Hematopoietic multipotent progenitor cell (in vitro differentiated cells): ENCODE measurements at places on chromosomes 12 and 14. TPM values are rescaled to one million over a fixed set of nuclear protein-coding genes. Genes with fewer than 3 reads are reported as not detected.

- no peak for DNase-seq
Observed at GRCh38 chr12:14057895-14058294, 76.5 kb upstream of the GRIN2B start.

FOXN3 gene
- 84.0 TPM for total RNA-seq

AHSA1 gene
- 61.9 TPM for total RNA-seq

GRCh38 chr14:97290977-97291376 is 493.8 kb downstream of the VRK1 start:
- DNase-seq = peak; percentile 20

- no peak for DNase-seq
Observed at GRCh38 chr12:89709995-89710872, 1.6 kb upstream of the ATP2B1 start.

DNA sequence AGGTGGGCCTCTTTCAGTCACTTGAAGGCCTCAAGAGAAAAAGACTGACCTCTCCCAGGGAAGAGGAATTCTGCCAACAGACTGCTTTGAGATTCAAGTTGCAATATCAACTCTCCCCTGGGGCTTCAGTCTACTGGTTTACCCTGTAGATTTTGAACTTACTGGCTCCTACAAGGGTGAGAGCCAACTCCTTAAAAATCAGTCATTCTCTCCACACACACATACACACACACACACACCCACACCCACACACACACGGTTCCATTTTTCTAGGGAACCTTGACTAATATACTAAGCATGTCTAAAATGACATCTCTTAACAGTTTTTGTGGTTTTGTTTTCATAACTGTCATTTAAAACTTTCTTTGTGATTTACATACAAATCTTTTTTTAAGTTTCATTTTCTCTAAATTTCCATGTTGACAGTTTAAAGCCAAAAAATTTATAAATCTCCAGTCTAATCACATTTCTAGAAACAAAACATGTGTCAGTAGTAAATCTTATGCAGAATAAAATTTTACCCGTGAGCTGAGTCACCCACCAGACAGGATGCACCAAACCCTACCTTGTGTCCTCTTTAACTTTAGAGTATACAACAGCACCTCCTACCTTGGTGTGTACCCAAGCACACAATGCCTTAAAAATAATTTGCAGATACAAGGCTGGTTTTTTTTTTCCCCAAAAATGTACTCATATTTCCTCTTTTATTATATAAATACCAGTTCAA is 394.6 kb downstream of the AEBP2 start:
- no peak for DNase-seq

GALNT6 gene
- total RNA-seq = 34.2 TPM

GRCh38 chr14:59086241-59086882 is 102.1 kb upstream of the DAAM1 start:
- no peak for DNase-seq

GRCh38 chr12:1273051-1273450 is 282.0 kb downstream of the ERC1 start:
- DNase-seq = no peak

GRCh38 chr12:108324351-108325017 is 14.6 kb downstream of the CMKLR1 start:
- DNase-seq = no peak

DNA sequence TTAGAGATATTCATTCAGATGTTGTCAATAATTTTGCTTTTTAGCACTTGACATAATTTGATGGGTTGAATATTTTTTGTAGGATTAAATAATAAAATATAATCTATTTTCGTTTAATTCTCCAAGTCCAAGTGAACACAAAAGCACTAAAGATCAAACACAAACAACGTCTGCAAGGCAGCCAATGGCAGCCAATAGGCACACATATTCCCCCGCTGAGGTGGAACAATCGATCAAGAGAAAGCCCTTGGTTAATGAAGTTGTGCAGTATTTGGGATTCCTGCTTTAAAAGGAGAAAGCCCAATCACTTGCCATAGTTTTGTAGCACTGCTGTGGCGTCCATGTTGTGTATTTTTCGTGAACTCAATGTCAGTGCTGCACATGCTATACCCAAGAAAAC is 1.5 kb downstream of the DHRS7 start:
- no peak for DNase-seq
